Right lung (tissue), 10 donors: ENCODE measurements at places on chromosomes 5 and 9. TPM values are rescaled to one million over a fixed set of nuclear protein-coding genes. Genes with fewer than 3 reads are reported as not detected.

Gene PLPP7
- 0.91 TPM for polyA plus RNA-seq

Gene SLC12A7
- polyA plus RNA-seq: 30.1 TPM

Gene LCN10
- 0.31 TPM for polyA plus RNA-seq

Gene IQGAP2
- 16.8 TPM for polyA plus RNA-seq

Gene SPTLC1
- 77.2 TPM for polyA plus RNA-seq

Gene NPDC1
- 33.8 TPM for polyA plus RNA-seq

Gene DRD1
- 0.04 TPM for polyA plus RNA-seq

Gene PPIC
- polyA plus RNA-seq: 41.9 TPM

Gene MAP3K1
- polyA plus RNA-seq: 60.4 TPM

Gene STPG3
- polyA plus RNA-seq: 1.5 TPM

Gene IFNA21
- 0.17 TPM for polyA plus RNA-seq

Gene PCDHGA2
- 3.9 TPM for polyA plus RNA-seq

Gene SLC46A2
- polyA plus RNA-seq: 1.0 TPM

Gene FAM200C
- 15.2 TPM for polyA plus RNA-seq

Gene SMIM33
- 0.05 TPM for polyA plus RNA-seq

Gene ARL14EPL
- not detected for polyA plus RNA-seq

Gene NEUROG1
- polyA plus RNA-seq: not detected

Gene SET
- polyA plus RNA-seq: 498 TPM

Gene FOXD4L4
- 0.06 TPM for polyA plus RNA-seq

- no peak for DNase-seq
These were observed 9.5 kb downstream of the TOR4A start for GRCh38 chr9:137286975-137287383.

GRCh38 chr5:137186759-137187461, 312.2 kb downstream of the SPOCK1 start:
- DNase-seq: no peak

DNA sequence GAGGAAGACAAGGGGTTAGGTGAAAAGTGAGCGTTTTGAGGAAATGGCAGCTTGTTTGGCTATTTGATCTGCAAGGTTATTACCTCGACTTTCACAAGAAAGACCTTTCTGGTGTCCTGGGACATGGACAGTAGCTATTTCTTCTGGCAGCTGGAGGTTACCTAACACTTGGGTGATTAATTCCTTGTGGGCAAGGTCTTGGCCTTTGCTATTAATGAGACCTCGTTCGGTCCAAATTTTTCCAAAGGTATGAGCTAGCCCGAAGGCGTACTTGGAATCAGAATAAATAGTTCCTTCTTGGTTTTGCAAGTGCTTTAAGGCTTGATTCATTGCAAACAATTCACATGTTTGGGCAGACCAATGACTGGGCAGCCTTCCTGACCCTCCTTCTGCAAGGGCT, 4.9 kb downstream of the GTF3C5 start:
- no peak for DNase-seq

- DNase-seq: no peak
These were observed 456.8 kb downstream of the DMAC1 start for GRCh38 chr9:7342736-7343135.

GRCh38 chr9:111094958-111095357, 56.7 kb upstream of the LPAR1 start:
- peak; percentile 2 for DNase-seq

- DNase-seq: no peak
These were observed 170.5 kb downstream of the NDUFS4 start for GRCh38 chr5:53730943-53731342.

GRCh38 chr9:136048560-136049411, 46.3 kb downstream of the NACC2 start:
- DNase-seq: no peak

GRCh38 chr5:155148694-155149093, 135.1 kb downstream of the KIF4B start:
- no peak for DNase-seq

DNA sequence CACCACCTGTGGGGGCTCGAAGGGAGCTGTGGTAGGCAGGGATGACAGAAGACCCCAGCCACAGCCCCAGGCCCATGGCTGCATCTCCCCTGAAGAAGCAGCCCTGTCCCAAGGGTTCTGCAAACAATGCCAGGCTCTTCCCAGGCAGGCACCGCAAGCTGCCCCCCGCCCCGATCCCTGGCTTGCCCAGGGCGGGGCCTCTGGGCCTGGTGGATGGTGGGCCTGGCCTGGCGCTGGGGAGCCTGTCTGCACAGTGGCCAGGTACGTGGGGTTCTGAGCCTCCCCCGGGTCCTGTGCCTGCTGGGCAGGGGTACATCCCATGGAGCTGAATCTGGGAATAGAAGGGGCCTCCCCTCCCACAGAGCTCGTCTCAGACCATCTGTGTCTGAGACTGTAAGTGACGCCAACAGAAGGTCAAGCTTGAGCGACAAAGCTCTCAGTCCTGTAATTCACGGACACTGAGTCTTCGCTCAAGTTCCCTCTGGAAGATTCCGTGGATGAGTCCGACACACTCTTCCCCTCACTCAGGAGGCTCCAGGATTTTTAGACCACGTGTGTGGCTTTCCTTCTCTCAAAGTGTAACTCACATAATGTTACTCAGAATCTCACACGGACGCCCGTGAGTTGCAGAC, 4.4 kb upstream of the SLC12A7 start:
- no peak for DNase-seq

DNA sequence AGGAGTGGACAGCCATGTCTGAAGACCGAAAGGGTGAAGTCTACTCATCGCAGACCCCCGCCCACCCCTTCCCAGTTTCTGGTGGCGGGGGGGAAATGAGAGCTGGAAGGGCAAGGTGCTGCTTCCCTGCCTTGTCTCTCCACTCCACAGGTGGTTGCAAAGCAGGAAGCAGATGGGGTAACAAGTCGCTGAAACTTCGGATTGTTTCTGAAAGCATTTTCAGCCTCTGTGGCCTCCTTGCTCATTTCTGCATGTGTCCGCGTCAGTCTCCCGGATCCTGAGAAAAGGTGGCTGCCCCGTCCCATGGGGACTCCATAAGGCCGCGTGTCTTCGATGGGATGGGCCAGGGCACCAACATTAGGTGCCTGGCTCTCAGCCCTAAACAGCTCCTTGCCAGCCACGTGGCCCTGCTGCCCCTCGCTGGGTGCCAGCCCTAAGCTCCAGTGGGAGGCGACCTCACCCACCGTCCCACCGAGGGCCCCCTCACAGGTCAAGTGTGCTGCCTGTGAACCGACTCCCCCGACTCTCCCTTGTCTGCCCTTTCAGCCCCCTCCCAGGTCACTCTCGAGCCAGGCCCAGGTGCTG, 971 bp downstream of the PHYKPL start:
- DNase-seq: no peak

DNA sequence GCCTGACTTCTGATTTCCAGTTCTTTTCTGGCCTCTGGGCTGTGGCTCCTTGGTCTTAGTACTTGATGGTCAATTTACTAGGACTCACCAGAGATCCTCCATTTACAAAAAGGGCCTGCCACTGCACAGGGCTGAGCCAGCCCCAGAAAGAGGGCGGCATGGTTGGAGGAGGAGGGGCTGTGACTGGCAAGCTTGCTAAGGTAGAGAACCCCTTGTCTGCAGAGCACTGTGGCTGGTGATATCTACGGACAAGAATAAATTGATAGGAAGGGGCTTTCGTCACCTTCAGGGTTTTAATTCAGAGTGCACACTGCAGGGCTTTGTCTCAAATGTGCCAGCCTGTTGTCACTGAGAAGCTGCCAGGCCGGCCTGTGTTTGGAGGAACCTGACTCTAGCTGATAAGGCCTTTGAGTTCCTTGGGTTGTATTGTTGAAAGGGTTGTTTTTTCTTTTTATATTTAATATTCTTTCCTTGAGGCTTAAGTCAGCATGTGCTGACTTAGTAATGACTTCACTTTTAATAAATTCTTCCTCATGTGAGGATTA, 15.1 kb downstream of the SLC22A5 start:
- no peak for DNase-seq

- no peak for DNase-seq
These were observed 362.9 kb downstream of the ARRDC3 start for GRCh38 chr5:91020065-91020800.

- no peak for DNase-seq
These were observed 31.4 kb downstream of the ANKRD33B start for GRCh38 chr5:10595293-10595671.

DNA sequence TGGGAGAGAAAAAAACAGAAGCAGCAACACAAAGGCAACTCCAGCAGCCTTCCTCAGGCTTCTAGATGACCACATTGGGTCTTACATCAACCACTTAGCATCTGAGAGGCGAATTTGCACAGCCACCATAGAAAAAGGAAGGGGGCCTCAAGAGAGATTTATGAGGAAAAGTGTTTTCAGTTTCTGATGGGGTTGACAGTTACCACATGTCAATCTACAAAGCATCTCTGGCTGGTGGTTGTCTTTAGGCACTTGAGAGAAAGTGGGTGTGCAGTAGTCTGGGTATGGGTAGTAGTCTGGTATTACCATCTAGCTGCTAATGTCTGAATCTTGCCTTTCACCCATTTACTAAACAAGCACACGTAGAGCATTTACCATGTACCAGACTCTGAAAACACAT, 137.5 kb downstream of the BAAT start:
- DNase-seq: no peak

- no peak for DNase-seq
These were observed 138.2 kb upstream of the OSMR start for GRCh38 chr5:38707352-38708210.

DNA sequence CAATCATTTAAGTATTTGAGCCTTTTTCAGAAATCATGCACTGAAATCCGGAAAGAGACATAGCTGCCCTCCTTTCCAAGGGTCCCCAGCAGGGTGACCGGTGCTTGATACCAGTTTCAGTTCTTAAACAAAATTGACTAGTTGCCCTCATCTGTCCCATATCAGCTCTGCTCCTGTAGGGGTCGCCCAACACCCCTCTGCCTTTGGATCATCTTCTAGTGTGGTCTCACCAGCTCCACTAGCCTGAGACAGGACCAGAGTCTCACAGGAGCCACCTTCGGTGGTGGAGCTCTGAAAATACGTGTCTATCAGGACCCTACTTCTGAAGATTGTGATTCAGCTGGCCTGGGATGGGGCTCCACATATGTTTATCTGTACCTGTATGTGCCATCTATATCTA, 428.2 kb downstream of the ENC1 start:
- DNase-seq: no peak

- DNase-seq: no peak
These were observed 1.3 kb upstream of the SLC44A1 start for GRCh38 chr9:105243015-105243686.

- DNase-seq: no peak
These were observed 11.3 kb upstream of the DIPK1B start for GRCh38 chr9:136700959-136701667.

DNA sequence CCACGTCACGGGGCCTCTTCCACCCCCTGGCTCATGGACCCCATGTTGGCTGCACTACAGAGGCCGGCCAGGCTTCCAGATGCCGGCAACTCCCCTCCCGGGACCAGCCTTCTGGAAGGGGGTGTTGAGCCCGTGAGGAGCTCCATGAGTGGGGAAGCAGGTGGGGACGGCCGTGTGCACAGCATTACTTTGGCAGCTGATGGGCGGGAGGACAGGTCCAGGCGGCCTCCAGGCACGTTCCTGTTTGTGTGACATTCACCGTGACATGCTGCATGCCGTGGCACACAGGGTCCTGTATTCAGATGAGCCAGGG, 29.1 kb upstream of the ABO start:
- no peak for DNase-seq

GRCh38 chr5:58771796-58772195, 188.9 kb downstream of the RAB3C start:
- DNase-seq: no peak

GRCh38 chr9:70535546-70536323, 121.3 kb upstream of the KLF9 start:
- DNase-seq: no peak

GRCh38 chr5:142800776-142801494, 30.8 kb downstream of the ARHGAP26 start:
- no peak for DNase-seq

GRCh38 chr5:173764332-173765028, 123.7 kb upstream of the CPEB4 start:
- DNase-seq: no peak

DNA sequence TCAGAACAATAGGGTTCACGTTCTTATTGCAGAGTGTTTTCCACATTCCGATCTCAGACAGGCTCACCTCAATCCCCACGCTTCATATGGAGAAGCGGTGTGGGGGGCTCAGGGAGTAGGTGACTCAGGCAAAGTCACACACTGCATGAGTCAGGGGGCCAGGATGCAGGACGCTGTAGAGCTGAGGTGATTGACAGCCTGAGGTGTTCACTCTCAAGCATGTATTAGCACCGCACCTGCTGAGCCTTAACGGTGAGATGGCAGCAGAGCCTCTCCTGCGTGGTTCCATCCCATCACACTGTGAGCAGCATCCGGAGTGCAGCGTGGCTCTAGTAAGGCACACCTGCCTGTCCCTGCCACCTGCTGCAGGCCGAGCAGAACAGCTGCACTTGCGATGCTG, 194.0 kb downstream of the IRX2 start:
- no peak for DNase-seq

GRCh38 chr5:119578937-119579336, 50.4 kb upstream of the FAM170A start:
- DNase-seq: no peak

DNA sequence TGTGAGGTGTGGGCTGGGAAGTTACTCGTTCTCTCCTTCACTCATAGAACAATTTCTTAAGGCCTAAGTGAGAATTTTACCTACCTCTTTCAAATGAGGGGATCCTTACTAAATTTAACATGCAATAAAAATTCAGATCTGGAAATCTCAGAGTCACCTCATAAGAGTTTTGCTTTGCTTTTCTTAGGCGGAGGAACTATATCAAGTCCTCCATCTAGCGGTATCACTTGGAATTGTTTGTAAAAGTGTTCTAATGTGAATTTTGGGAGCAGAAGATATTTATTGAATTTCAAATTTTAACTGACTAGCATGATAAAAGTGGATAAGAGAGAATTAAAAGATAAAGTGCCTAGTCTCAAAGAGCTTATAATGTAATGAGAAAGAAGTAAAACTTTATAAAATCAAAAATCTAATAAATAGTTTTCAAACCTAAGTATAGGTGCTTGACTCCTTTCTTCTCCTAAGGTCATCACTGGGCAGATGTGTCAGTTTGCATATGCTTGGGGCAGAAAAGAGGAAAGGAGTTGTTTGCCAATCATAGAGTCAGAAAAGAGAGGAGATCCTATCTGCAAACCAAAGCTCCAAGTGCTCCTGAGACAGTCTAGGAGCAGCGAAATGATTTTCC, 145.7 kb upstream of the DAB2 start:
- DNase-seq: no peak

GRCh38 chr9:124216474-124217176, 41.1 kb upstream of the NEK6 start:
- DNase-seq: no peak

GRCh38 chr5:174151599-174152181, 106.2 kb downstream of the NSG2 start:
- DNase-seq: no peak
